ENCODE measurements at places on chromosomes 2 and 18.

- DNase-seq: no peak
These were observed 27.2 kb upstream of the ACYP2 start for GRCh38 chr2:54088191-54088634.

DNA sequence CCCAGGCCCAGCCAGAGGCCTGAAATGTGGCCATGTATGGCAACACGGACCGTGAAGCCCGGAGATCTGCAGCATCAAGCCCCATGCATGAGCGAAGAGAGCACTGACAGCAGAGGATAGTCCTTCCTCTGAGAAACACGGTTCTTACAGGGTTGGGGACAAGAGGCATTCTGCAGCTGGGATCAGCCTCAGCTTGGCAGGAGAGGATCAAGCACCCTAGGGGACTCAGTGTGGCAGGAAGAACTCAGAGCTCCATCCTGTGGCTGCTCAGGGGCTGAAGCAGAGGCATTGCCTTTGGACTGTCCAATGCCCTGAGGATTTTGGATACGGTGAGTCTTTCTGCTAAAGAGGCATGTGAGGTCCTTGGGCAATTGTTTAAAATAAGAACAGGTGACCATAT is 368.7 kb downstream of the ZNF516 start:
- peak; percentile 49 for DNase-seq

DNA sequence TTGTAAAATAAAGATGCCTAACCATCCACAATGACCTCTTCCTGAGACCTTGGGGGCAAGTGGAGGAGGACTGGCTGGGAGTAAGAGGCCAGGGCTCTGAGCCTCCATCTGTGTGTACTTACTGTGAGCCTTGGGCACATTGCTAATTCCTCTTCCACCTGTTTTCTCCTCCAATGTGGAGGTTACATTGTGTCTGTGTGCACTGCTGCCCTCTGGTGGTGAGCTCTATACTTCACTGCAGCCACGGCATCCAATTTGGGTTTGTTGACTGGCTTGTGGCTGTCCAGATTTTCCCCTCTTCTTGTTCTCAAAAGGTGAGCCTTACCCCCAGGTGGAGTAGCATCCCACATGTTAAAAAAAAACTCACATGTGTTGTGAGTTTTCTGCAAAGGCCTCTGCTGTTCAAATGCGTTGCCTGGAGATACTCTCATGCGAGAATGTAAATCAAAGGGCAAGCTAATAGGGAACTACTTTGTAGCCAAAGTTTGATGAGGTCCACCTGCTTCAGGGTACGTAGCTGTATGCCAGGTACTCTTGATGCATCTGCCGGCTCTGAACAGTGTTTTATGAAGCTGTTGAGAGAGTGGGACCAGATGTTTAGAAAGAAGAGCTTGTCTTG is 80.8 kb downstream of the APOB start:
- peak; percentile 87 for DNase-seq

- no peak for DNase-seq
These were observed 32.0 kb downstream of the MERTK start for GRCh38 chr2:111930409-111930808.

DNA sequence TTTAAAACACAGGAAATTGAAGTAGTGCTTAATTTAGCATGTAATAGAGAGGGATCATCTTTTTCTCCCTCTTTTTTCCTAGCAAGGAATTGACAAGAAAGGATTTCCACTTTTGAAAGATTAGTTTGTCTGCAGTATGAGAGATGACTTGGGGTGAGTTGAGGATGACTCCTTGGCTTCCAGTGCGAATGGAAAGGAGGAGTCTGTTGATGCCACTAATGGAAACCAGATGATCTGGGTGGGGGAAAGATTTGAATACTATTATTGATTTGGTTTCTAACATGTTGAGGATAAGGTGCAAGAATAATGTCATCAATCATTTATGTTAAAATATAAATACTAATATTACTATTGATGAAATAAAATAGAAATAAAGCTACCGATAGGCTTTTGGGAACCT is 205.4 kb downstream of the PPP1R1C start:
- DNase-seq: no peak

DNA sequence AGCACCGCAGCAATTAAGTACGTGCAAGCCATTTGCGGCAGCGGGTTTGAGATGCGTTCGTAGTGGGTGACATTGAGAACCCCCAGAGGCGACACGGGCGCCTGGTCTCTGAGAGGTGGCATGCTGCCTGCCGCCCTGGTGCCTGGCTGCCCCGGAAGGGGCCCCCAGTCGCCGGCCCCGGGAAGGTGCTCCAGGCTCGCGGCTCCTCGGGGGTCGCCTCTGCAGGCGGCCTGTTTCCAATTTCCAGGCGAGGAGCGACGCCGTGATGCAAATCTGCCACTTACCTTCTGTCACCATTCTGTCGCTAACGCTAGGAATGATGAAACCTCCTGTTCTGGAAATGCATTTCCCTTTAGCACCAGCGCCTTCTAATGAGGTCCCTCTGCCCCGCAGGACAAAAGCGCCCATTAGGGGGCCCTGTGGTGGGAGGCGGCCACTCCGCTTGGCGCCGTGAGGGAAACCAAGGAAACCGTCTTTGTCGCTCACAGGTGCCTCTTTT is 13.0 kb downstream of the KIF5C start:
- peak; percentile 44 for DNase-seq

DNA sequence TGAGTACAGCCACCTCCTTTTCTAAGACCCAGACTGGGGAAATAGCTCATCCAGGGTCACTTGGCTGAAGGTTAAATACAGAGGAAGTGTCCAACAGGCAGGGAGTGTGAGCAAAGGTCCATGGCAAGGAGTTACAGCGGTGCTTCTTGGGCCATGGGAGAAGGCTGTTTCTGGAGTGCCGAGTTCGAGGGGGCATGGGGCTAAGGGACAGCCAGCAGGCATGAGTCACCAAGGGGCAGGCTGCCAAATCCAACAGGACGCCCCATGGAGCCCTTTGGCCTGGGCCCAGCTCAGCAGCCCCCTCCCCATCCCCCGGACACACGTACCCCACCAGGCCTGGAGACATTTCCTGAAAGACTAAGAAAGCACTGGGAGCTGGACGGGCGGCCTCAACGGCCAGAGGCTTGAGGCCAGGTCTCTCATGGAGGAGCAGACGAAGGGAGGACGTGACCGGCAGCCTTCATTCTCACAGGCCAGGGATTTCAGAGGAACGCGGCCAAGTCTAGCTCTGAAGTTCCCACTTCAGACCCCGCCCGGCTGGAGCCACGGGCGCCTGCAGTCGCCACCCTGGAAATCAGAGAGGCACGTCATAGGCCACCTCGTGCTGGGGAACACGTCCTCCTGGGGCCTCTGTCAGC is 160.4 kb downstream of the SMAD7 start:
- peak; percentile 8 for DNase-seq

GRCh38 chr2:49003201-49003600 is 151.1 kb downstream of the FSHR start:
- no peak for DNase-seq

- no peak for DNase-seq
These were observed 190.5 kb upstream of the MC4R start for GRCh38 chr18:60563082-60563481.
